Effector CD4-positive, alpha-beta T cell (primary cell): ENCODE measurements at places on chromosomes 2 and 18.

- no peak for DNase-seq
These were observed 75.2 kb upstream of the SLC14A2 start for GRCh38 chr18:45540125-45540524.

DNA sequence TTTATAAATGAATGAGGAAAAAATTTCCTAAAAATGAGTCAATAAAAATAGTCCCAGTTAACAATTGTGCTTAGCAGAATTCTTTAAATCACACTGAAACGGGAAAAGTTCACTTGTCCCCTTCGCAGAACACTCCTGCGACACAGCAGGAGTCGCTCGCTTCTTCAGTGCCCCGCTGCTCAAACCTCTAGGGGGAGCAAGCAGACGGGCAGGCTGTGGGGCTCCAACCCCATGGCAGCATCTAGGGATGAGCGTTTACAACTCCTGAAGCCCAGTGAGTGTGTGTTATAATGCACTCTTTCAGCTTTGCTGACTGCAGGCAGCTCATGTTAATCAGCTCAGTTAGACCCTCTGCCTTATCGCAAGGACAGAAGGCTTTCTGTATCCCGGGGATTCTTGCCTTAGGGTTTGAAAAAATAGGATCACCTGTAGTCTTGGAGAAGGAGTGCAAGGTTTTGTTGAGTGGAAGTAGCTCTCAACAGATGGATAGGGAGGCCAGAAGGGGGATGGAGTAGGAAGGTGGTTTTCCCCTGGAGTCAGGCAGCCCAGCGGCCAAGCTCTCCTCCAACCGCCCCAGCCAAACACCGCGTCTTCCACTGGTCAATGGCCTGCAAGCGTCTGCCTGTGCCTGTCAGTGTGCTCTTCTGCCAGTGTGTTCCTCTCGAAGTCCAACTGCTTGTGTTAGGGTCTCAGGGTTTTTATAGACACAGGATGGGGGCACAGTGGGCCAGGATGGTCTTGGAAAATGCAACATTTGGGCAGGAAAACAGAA, 1977.7 kb upstream of the LRRTM1 start:
- DNase-seq: no peak

- DNase-seq: no peak
These were observed 493.7 kb downstream of the TMX3 start for GRCh38 chr18:68221111-68221724.

DNA sequence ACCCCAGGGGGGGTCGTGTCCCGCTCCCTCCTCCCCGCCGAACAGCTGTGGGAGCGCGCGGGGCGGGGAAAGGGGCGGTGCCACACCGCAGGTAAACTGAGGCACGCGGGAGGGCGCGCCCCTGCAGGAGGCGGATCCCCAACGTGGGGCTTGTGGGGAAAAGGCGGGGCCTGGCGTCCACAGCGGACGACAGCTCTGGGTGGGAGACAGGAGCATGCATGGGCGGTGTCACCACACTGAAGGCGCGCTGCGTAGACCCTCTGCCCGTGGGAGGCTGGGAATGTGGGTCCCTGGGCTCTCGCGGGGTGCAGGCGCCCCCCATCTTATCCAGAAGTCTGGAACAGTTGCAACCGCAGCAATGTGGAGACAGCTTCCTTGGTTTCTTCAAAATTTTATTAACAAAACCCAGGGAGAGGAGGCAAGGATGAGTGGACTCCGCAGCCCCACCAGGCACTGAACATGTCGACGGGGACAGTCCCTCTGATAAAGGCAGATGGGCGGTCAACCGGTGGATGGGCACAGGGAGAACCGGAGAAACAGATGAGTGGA, 723 bp upstream of the MBD1 start:
- DNase-seq: no peak

DNA sequence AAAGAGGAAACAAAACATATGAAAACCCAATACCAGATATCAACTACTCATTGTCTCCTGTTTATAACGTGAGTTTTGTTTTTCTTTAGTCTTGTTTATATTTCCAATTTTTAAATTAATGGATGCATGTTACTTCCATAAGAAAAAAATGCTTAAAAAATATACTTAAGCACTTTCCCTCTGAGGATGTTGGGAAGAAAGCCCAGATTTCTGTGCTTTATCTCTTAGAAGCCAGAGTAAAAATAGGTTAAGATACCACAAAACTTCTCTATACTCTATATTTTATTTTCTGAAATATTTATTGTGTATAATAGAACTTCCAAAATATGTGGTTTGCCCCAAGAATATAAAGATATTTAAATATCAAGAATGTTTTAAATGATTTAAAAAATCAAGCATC, 633.9 kb downstream of the STK39 start:
- DNase-seq: no peak

DNA sequence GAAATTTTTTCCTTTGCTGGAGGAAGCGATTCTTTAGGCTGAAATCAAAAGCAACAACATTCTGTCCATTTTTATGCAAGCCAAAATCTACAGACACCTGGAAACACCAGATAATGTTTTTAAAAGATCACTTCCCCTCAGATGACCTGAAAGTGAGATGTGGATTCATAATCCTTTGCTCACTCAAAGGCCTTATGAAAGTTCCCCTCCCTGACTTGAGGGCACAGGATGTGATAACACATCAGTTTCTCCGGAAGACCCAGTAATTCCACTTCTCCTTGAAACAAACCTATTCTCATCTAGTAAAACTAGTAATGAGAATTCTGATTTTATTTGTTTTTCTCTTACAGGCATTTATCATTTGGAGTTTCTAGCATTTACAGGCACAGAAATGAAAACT, 218.3 kb upstream of the RND3 start:
- no peak for DNase-seq

- no peak for DNase-seq
These were observed 127.0 kb downstream of the TTC32 start for GRCh38 chr2:19774805-19775176.

DNA sequence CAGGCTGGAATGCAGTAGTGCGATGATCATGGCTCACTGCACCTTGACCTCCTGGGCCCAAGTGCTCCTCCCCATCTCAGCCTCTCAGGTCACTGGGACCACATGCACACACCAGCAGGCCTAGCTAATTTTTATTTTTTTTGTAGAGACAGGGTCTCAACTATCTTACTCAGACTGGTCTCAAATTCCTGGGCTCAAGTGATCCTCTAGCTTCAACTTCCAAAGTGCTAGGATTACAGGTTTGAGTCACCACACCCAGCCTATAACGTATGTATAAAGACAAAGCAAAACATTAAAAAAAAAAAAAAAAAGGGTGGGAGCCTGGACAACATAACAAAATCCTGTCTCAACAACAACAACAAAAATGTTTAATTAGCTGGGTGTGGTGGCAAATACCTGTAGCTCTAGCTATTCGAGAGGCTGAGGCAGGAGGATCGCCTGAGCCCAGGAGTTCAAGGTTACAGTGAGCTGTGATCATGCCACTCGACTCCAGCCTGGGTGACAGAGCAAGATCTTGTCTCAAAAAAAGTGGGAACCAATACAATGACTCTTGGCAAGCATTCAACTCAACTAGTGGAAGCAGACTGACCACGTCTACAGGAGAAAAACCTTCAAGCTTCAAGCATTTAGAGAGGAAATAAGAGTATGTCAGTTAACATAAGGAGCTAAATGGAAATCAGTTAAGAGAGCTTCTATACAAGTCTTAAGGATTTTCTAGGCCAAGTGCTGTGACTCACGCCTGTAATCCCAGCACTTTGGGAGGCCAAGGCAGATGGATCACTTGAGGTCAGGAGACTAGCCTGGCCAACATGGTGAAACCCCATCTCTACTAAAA, 2.6 kb downstream of the GTF3C2 start:
- DNase-seq: no peak

- DNase-seq: no peak
These were observed 1601.2 kb upstream of the CELF4 start for GRCh38 chr18:39166776-39167175.

DNA sequence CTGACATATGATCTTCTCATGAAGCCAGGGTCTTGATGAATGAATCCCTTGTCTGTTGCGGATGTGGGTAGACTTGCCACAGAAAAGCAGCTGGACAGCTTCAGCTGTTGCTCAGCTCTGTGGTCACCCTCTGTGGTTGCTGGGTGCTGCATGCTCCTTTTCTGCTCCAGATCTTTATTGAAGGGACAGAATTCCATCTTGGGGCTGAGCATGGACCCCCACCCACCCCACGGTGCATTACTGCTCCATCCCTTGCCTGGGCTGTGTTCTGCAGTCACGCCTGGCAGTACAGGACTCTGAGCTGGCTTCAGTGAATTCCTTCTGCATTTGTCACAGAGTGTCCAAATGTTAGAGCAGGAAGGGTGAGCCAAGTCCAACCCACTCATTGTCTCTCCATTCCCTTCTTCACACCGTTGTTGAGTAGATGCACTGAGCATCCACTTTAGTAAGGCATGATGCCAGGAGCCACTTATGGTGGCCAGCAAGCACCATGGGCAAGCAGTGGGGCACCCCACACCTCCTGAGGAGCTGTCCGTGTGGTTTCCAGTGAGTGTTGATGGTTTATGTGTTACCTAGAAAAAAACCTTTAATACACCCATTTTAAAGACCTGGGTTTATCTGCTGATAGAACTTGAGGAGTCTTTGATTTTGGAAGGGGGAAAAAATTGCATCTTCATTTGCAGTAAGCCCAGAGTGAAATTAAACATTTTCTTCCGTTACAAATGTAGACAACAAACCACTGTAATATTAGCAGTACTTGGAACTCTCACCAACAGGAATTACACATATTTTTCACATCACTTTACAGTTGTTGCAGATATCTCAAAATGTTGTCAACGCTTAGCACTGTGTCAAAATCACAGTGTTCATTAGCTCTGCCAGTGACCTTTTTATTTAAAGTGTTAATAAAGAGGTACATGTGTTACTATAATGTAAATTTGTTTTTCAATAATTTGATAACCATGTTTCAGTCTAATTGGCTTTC, 14.7 kb upstream of the ITGB6 start:
- DNase-seq: no peak

- DNase-seq: no peak
These were observed 84.4 kb downstream of the TMEM131 start for GRCh38 chr2:97911206-97911921.

GRCh38 chr2:166417669-166418068, 41.9 kb upstream of the SCN9A start:
- DNase-seq: no peak

DNA sequence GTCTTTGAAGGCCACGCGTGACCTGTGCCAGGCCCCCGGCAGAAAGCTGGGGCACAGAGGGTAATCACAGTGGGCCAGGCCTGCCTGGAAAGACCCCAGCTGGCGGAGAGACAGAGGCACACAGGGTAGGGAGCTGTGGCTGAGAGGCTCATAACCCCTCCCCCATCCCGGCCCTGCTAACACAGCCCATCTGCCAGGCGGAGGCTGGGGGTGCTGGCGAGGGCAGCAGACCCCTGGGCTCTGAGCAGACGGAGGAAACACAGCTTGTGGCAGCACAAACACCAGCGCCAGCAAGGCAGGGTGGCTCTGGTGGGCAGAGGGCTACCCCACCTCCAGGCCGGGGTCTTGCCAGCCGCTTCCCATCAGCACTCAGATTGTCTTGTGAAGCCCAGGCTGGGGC, 19.0 kb downstream of the HS6ST1 start:
- no peak for DNase-seq

DNA sequence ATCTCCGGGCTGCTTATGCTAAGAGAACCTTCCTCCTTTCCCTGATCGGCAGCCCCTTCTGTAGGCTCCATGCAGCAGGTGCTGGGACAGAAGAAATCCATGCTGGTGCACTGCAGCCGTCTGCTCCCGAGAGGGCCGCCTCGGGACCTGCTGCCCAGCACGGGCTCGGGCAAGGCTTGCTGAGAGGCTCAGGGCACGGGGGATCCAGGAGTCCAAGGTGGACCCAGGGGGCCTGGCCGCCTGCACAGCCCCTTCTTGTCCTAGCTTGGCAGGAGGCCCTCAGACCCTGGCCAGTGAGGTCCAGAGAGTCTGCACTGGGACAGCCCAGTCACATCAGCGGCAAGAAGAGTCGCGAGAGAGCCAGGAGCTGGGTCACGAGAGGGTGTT, 13.3 kb upstream of the DUSP2 start:
- DNase-seq: peak; percentile 1

DNA sequence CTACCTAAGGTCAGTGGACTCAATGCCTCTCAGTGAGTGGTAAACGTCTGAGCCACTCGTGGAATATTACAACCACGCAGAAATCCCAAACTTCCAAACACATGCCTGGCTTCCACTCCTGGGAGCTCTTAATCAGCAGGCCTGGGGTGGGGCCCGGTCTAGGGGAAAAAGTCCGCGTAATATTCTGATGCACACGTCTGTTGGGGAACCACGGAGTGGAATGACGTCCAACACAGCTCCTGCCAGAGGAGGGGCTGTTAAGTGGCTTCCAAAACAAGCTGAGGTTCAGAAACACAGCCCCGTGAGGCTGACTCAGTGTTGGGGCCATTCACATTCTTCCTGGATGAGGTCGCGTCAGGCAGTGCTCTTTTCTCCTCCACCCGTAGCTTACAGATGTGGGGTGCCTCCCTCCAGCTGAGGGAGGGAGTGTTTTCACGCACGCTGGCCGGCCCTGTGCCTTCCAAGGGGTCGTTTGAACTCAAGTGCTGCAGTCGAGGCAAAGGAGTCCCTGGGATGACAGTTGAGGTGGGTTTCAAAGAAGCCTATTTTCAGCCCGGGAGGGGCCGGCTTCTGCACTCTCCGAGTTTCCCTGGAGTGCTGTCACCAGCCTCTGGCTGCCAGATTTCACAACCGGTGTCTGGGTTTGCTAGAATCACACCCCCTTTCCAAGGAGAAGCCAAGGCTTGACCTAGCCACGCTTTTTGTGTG, 73.1 kb downstream of the ACKR3 start:
- no peak for DNase-seq

- no peak for DNase-seq
These were observed 84.5 kb upstream of the TLK1 start for GRCh38 chr2:171244970-171245782.

DNA sequence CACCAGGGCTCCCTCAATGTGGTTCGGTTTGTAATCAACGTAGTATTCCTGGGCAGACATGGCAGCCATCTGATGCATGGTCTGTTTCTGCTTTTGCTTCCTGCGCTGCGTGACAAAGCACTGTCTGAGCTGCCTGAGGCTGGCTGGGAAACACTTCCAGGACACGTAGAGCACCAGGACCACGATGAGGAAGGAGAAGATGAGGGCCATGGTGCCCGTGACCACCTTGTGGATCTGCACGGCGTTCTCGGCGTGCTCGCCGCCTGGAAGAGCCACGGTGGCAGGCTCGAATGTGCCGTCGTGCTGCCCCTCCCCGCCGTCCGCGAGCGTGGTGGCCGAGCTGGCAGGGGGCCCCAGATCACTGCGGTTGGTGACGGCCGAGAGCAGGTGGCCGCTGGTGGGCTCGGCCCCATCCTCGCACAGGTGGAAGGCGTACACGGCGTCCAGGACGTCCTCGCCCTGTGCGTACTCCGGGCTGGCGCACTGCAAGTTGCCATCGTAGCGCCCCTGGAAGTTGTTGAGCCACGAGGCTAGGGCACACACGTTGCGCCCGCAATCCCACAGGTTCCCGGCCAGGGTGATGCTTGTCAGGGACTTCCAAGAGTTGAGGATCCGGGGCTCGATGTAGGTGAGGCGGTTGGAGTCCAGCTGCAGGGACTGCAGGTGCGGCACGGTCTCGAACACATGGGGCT, 2.1 kb downstream of the LRRTM1 start:
- DNase-seq: no peak

DNA sequence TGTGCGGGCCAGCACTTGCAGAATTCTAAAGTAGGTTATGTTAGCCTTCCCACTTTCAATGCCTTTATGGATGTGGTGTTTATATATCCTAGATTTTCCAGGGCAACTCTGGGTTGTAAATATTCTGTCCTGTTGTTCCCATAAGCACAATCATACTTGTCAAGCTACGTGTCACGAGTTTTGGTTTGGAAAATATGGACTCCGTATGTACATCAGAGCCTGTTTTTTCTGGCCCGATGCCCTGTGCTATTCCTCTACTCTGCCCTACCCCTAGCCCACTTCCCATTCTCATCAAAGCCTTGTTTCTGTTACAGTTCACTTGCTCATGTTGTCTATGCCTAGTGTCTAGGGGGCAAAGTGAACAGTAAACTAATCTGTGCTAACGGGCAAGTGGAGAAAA, 27.0 kb upstream of the ZEB2 start:
- DNase-seq: no peak
